ENCODE measurements at places on chromosomes 2 and 18.

DNA sequence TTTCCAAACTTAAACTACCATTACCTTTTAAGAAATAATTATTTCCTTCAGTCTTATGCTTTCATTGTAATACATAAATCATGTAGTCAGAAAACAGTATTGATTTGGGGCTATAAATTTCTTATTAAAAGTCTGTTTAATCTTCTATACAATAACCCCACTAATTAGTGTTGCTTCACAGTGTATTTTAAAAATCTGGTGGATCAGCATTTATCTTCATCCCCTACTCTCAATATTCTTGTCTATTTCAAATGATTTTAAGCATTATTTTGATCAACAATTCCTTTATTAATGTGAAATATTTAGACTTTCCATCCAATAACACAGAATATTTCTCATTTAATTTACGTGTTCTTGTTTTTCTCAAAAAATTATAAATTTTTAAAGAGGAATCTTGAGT, 32.5 kb upstream of the SDC1 start:
- no peak for DNase-seq

GRCh38 chr18:45353530-45353929, 261.7 kb upstream of the SLC14A2 start:
- no peak for DNase-seq

- DNase-seq: no peak
Measured at GRCh38 chr2:201276511-201276910, 16.2 kb downstream of the CASP8 start.

DNA sequence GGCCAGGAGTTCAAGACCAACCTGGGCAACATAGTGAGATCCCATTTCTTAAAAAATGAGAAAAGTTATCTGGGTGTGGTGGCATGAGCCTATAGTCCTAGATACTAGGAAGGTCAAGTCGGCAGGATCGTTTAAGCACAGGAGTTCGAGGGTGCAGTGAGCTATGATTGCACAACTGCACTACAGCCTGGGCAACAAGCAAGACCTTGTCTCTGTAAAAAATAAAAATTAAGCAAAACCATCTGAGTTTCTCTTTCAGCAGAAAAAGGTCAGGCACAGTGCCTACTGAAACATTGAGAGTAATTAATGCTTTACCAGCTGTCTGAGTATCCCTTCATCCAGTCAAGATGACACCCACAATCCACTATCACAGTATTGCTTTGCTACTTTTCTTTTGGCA, 258.3 kb downstream of the MBD5 start:
- DNase-seq: no peak

GRCh38 chr18:31646332-31647126, 37.9 kb downstream of the B4GALT6 start:
- DNase-seq: no peak

GRCh38 chr18:78983512-78983911, 3.9 kb downstream of the SALL3 start:
- no peak for DNase-seq

GRCh38 chr18:13216711-13217465, 1.7 kb upstream of the LDLRAD4 start:
- DNase-seq: no peak

DNA sequence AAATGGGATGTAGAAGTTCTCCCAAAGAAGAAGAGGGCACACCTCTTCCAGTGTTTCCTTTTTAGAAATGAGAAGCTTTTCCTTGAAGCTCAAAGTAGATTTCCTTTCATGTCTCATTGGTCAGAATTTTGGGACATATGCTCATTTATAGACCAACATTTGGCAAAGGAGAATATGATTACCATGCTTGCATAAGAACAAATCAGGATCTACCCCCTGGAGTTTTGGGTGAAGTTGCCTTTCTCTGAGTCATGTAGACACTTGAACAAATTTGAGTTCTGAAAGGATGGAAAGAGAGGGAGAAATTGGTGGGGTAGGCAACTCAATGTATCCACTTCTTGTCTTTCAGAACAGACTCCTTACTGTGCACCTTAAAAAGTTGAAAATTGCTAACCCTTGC, 409.0 kb downstream of the SLC4A3 start:
- DNase-seq: no peak

- no peak for DNase-seq
Measured at GRCh38 chr2:12821656-12822055, 104.9 kb downstream of the TRIB2 start.

- no peak for DNase-seq
Measured at GRCh38 chr18:36307513-36307912, 10.0 kb downstream of the FHOD3 start.

GRCh38 chr18:11042247-11042646, 107.1 kb downstream of the PIEZO2 start:
- DNase-seq: no peak

DNA sequence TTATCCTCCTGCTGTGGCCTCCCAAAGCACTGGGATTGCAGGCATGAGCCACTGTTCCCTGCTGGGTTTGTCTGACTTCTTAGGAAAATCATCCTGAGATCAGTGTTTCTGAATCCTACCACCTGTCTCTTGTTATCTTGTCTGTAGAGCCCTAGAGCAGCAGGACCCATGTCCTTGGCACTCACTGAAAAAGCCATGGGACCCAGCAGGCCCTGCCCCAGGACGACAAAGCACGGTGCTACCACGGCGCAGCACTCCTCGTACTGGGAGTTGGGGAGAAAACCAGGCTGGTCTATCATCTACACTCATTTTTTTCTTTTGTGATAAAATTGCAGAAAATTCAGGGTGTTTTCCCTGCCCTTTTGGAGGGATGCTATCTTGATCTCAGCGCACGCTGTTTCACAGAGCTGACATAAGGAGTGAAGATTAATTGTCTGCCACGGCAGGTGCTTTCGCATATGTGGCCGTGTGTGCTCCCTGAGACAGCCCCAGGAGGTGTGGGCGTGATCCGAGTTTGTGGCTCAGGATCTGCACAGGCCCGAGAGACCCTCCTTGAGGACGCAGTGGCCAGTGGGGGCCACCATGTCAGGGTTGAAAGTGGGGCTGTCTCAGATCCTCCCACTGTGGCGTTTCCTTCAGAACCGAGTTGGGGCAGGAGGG, 179.1 kb downstream of the LDLRAD4 start:
- DNase-seq: no peak

DNA sequence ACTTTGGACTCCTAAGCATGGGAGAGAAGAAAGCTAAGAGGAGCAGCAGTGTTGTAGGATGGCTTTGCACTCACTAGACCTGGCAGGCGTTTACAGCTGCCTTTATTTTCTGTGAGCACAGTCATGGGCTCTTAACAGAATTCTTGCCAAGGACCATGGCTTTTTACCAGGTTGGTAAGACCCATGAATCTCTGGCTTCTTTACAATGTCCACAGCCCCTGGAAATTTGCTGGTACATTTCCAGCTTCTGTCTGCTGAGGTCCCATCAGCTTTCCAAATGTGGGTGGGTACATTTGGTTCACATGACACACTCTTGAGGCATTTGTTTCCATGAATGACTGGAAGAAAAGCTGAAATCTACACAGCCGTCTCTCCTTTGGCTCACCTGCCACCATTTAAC, 162.7 kb downstream of the PPP1R1C start:
- no peak for DNase-seq

DNA sequence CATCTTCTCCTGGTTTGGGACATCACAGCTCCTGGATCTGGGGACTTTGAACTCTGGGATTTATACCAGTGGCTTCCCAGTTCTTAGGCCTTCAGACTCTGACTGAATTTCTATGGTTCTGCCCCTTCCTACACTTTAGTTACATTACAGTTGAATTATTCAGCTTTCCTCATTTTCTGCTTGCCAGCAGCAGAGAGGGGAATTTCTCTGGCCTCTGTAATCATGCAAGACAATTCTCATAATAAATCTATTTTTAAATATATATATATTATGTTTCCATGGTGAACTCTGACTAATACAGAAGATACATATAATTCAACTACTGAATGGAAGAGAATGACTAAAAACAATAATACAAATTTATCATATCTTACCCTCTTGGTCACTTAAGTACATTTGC, 1478.6 kb upstream of the ACVR2A start:
- DNase-seq: no peak

DNA sequence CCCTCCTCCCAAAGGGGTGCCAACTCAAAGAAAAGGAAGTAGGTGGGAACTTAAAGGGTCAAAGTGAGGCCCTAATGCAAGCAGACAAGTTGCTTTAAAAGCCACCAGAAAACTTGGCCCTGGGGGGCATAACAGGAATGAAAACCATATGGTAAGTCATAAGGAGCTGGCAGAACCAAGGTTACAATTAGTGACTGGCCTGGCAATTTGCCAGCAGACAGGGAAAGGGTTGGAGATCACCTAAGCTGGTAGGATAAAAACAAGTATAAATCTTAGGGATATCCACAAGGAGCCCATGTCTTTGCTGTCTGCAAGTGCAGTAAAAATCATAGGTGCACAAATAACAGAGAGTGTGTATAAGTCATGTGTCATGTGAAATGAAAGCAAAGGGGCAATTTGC, 256.7 kb upstream of the LRRTM4 start:
- DNase-seq: no peak

- no peak for DNase-seq
Measured at GRCh38 chr2:4693266-4693665, 989.9 kb downstream of the DCDC2C start.

DNA sequence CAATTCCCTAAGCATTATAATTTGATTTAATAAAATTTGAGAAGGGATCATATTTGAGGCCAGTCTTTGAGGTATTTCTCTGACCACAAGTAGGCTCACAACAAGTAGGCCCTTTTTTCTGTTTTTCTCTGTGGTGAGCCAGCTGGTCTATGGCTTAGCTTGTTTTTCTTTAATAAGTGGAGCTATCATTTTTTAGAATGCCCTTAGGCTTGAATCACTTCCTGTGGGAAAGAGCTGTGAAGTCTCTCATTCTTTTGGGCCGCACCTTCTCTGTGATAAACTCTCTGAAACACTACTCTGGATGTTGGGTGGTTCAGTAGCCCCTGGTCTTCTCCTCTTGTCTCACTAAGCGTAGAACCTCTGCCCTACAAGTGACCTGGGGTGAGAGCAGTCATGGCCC, 235.9 kb downstream of the SUCLG1 start:
- DNase-seq: no peak

DNA sequence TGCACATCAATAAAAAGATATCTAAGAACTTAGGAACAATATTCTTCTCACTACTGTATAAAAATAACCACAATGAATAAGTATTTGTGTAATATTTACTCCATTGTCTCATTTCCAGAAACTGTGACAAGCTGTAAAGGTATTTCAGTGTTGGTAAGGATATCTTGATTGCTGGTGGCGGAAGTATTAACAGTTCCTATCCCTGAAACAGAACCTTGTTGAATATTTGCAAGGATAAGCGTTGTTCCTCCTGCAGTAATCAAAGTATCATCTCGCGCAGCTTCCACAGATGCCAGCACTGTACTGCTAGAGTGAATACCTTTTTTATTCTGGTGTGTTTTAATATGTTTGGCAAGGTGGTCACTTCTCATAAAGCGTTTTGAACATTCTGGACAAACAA, 55.3 kb downstream of the SP3 start:
- no peak for DNase-seq

DNA sequence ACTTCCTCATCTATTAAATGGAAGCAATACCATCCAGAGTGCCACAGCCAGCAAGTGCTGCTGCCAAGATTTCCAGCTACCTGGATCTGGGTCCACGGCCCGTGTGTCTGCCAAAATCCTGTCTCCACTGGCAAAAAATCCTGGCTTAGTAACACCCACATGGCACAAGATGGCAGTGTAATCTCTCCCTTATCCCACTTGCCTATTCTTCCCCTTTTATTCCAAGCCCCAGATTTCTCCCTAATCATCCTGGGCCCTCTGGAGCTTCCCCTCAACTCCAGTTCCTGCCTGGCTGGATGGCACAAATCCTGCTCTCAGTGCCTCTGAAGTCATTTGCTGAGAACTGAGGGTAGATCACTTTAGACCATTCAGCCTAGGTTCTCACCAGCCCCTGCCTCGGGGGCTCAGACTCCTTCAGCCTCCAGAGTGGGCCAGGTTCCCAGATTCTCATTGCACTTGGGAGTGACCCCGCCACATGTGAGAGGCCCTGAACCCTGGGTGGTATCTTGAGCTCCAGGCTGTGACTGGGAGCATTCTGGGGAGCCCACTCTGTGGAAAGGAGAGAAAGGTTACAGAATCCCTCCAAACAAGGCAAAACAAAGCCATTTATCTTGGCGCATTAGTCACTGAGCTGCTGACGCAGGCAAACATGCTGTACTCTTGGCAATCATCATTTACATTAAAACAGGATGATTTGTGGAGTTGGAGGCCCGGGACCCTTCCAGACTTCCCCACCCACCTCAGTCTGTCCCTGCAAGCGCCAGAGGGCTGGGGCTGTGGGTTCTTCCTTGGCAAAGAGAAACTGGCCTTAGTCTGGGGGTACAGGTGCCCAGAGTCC, 325.8 kb downstream of the DYSF start:
- no peak for DNase-seq

DNA sequence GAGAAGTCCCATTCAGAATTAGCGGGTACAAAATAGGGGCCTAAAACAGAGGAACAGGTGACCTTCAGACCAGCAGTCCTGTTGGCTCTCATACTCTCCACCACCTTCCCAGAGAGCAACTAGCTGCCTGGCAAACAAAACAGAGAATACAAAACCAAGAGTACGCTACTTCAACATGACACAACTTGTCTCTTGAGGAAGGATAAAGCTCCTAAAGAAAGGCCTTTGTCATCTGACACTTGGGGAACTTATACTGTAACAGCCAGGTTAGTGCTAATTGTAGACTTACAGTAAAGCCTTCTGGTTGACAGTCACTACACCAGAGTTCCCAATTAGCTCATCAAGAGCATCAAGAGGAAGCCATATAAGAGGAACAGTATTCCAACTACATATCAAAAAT, 282.1 kb upstream of the NT5C1B start:
- no peak for DNase-seq

GRCh38 chr18:13895505-13896033, 19.8 kb downstream of the MC2R start:
- no peak for DNase-seq

DNA sequence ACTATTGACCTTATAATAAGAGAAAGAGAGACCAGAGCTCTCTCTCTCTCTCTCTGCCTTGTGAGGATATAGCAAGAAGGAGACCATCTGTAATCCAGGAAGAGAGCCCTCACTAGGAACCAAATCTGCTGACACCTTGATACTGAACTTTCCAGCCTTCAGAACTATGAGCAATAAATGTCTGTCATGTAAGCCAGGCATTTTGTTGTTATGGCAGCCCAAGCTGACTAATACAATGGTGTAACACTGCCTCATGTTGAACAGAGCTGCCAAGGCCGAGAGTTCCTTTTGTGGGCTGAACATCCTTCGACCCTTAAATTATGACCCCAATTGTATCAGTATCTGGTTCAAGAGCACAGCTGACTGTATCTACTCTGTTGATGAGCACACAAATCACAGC, 108.0 kb downstream of the LRRC30 start:
- DNase-seq: no peak

All from iPS DF 6.9 (cell line).